SK-N-SH (cell line): ENCODE measurements at places on chromosomes 16 and 17.

DNA sequence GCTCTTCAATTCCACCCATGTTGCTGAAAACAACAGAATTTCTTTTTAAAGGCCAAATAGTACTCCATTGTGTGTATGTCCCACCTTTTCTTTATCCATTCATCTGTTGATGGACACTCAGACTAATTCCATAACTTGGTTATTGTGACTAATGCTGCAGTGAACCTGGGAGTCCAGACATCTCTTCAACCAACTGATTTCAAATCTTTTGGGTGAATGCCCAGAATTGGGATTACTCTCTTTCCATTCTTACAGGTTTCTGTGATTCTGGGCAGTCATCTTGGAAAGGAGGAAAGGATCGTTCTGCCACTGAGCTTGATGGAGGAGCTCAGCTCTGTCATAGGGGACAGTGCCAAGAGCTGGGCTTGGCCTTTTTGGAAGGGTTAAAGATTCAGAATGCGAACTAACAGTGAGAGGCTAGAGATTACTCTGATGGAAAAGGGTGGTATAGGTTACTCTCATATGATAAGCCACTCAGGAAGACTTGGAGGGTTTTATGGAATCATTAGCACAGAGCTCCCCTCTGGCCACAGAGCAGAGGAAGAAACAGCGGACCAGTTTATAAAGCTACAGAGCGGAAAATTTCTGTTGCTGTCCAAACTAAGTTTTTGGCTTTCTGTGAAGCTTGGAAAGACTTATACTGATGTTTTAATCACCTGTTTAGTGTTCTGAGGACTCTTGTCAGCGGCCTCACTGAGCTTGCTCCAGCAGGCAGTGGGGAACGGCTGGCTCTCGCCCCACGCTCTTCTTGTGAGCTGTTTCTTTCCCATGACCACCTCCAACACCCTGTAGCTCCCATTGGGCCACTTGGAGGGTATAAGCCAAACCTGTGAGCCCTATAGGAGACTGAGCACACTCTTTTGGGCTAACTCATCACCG, 48.3 kb downstream of the HIC1 start:
- DNase-seq, result no peak

GRCh38 chr17:69696650-69697049, 282.2 kb downstream of the MAP2K6 start:
- no peak for DNase-seq

GRCh38 chr17:28828294-28829040, 14.1 kb downstream of the FAM222B start:
- DNase-seq, result no peak

- no peak for DNase-seq
Observed at GRCh38 chr17:30554839-30555751, 77.9 kb downstream of the GOSR1 start.

DNA sequence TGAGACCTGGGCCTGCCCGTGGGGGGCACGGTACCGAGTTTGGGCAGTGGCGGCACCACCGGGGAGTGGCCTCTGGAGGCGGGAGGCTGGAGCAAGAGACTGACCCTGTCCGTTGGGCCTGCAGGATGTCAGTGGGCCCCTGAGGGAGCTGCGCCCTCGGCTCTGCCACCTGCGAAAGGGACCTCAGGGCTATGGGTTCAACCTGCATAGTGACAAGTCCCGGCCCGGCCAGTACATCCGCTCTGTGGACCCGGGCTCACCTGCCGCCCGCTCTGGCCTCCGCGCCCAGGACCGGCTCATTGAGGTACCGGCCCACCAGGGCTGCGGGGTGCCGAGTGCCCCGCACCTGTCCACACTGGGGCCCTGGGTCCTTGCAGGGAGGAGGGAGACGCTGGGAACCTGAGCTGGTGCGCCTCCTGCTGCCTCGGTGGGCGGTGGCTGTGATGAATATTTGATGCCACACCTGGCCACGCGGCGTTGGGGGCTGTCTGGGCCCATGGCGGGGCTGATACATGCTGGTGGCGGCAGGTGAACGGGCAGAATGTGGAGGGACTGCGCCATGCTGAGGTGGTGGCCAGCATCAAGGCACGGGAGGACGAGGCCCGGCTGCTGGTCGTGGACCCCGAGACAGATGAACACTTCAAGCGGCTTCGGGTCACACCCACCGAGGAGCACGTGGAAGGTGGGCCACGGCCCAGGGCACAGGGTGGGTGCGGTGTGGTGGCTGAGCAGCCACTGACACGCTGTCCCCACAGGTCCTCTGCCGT, 9.7 kb downstream of the NHERF2 start:
- no peak for DNase-seq
